GM12891 (cell line): ENCODE measurements at places on chromosomes 5 and 9.

DNA sequence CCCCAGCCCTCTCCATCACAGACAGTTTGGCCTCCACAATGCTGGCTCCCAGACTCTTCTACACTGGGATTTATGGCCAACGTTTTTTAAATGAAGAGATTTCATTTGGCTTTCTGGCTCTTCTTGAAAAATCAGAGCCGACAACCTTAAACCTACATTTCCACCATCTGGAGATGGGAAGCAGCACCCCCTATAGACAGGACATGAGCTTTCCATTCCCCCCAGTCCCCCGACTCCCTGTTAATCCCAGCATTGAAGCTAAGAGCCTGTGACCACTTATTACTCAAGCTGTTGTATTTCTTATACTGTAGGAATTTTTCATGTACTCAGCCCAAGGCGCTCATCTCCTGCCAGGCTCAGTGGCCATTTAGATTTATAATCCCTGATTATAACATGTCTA, 34.0 kb upstream of the AFAP1L1 start:
- DNase-seq = no peak

DNA sequence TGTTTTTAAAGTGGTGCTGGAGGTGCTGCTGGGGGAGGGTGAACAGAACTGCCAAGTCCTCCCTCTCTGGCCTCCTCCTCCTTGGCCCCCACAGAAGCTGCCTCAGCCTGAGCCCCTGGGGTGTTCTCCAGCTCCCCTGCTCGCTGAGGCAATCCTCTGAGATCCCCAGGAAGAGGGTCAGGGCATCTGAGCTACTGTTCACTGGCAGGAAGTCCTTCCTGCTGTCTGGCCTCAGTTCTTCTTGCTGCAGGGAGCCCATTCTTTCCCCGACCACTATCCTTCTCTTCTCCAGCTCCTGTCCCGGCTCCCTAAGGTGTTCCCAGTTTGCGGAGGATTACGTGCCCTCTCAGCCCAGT, 9.7 kb downstream of the CNTFR start:
- DNase-seq = no peak

DNA sequence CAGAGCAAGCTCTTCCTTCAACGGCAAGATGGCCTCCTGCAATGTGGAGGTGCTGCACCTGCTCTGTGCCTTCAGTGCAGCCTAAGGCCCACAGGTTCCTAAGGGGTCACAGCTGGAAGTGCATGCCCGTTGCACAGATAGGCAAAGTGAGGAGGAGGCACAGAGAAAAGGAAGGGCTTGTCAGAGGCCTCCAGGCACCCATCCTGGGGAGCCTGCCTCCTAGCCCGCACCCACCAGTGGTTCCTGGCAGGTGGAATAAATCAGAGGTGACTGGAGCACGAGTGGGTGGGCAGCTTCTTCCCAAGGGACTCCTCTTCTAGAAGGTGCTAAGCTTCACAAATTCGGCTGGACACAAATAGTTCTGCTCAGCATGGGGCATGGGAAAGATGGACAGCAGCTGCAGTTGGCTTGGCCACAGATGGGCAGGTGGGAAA, 52.8 kb upstream of the STXBP1 start:
- no peak for DNase-seq

- no peak for DNase-seq
Measured at GRCh38 chr5:127892467-127893207, 189.4 kb downstream of the CCDC192 start.

DNA sequence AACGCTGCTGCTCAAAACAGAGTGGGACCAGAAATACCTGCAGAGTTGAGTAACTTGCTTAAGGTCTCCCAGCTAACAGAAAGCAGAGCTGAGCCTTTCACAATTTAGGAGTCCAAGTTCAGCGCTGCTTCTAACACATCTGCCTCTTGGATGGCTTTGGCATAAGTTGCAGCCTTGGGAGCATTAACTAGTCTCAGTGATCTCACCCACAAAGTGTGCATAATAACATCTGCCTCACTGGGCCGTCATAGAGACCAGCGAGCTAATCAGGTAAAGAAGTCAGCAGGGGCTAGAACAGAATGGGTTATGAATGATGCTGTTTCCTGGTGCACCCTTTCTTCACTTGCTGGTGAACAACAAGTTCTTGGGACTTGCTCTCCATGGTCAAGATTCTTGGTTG, 36.5 kb downstream of the WWC1 start:
- DNase-seq = no peak

DNA sequence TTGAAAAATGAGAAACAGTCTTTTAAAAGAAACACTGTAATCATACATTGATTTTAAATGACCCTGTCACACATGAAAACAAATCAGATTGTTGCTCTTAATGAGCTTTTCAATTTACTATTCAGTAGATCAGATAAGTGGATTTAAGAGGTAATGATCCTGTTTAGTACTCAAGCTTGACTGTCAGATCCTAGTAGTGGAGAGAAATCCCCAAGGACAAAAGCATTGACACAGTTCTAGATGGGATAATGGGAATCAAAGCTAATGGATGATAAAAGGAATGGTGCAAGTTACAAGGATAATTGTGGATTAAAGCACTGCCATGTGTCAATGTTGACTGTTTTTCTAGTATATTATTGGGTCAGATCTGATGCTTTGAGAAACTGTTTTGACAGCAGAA, 142.3 kb upstream of the TLX3 start:
- no peak for DNase-seq

DNA sequence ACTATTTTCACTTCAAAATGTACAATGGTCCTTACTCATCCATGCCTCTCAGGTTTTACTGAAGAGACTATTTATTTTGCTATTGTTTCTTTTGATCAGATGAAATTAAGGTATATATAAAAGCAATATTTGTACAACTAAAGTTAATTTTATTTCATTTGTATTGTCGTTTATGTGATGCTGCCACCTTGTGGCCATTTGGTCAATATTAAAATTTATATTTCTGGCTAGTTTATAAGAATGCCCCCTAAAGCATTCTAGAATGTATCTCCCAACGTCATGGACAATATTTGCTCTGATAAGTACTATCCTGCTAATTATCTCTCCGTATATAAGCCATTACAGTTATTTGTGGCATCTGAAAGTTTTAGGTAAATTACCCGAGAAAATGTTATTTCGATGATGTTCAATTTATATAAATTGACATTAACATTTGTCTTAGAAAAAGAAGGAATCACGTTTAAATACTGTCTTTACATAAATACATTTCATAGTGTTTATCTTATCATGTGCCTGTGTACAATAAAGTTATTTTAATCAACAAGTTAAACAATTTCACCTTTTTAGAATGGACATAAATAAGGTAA, 680.0 kb downstream of the TAF11L14 start:
- no peak for DNase-seq

- no peak for DNase-seq
Measured at GRCh38 chr9:114500697-114501292, 4.5 kb downstream of the WHRN start.

GRCh38 chr5:127186657-127187056, 103.9 kb upstream of the MEGF10 start:
- no peak for DNase-seq

- no peak for DNase-seq
Measured at GRCh38 chr5:169702693-169703481, 65.8 kb downstream of the DOCK2 start.

DNA sequence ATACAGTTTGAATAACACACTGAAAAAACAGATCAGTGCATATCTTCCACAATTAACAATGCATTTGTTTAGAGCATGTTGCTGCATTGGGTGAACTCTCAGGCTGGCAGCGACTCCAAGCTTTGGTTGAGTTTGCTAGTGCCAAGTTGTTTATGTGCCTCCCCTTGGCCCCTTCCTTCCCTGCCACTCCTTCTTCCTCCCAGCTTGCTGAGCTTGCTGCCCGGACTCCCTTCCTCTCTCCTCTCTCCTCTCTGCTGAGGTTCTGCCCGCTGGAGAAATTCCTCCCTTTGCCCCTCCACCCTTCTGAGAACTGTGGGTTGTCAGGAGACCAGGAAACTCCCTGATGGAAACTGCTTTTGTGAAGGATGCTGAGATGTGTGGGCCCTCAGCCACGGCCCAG, 247.3 kb downstream of the PDZD2 start:
- DNase-seq = no peak

GRCh38 chr5:10661401-10661800, 97.5 kb downstream of the ANKRD33B start:
- DNase-seq = no peak

- DNase-seq = no peak
Measured at GRCh38 chr9:36039696-36040095, 3.0 kb downstream of the RECK start.

DNA sequence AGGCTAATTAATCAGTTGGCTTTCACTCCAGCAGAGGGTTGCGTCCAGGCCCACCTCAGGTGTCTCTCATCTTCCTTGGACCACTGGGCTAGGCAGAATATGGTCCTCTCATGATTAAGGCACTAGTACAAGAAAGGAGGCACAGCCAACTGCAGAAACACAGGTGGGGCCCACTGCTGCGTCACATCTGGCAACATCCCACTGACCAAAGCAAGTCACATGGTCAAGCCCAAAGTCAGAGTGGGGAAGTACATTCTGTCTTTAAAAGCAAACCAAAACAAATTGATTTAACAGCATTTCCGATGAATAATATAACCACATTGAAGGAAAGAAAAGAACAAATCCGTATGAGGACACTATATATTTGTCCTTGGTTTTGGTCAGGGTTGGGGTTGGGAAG, 28.0 kb upstream of the UBTD2 start:
- no peak for DNase-seq

DNA sequence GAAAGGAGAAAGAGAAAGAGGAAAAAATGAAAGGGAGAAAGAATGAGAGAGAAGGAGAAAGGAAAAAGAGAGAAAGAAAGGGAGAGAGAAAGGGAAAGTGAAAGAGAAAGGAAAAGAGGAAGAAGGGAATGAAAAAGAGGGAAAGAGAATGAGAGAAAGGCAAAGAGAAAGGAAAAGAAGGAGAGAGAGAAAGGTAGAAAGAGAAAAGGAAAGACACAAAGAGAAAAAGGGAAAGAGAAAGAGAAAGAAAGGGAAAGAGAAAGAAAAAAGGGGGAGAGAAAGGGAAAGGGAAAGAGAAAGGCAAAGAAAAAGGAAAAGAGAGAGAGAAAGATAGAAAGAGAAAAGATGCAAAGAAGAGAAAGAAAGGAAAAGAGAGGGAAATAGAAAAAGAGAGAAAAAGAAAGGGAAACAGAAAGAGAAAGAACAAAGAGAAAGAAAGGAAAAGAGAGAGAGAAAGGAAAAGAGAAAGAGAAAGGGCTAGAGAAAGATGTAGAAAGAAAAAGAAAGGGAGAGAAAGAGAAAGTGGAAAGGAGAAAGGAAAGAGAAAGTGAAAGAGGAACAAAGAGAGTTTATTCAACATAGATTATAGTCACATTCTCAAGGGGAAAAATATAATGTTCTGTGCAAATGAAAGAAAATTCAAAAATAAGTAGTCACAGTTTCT, 165.2 kb downstream of the TMEM38B start:
- DNase-seq = no peak

DNA sequence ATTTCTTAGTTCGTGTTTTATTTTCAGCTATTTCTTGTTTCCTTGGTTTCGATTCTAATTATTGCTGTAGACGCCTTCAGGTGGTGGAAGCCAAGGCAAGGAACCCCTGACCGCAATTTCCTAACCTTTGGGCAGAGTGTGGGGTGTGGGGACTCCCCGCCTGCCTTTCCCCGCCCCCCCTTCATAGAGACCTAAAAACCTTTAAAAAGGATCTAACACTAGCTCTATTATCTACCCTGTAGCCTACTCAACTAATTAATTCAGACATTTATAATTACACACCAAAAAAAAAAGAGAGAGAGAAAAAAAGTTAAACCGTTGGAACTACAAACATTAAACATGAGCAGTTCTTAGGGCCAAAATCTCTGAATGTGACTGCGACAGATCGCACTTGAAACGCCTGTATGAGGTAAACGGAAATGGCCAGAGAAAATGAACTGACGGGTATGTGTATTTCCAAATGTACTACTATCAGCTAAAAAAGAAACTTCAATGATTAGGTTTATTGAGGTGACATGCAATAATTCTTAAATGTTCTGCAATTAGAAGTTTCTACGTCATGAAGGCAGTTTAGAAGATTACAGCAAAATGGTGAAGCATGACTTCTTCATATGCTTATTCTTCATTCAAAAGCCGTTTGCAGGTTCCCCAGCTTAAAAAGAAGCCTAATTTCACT, 19.0 kb upstream of the FER start:
- no peak for DNase-seq

DNA sequence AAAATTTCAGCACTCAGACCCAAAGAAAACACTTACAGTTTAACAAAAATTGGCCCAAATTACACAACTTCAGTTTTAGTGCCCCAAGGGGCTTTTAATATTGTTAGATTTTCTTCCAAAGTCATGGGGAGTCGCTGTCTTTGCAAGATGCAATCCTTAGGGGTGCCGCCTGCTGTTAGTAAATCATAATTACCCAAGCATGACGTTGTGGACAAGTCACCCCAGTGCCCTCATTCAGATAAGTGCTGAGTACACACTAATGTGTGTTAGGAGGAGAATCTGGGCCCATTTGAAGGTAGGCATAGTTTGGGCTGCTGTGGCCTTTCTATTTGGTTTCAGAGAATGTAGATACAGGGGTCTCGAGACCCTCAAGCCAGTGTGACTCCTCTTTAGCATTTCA, 138.1 kb downstream of the SV2C start:
- no peak for DNase-seq

GRCh38 chr5:19261879-19262278, 726.1 kb downstream of the CDH18 start:
- no peak for DNase-seq

GRCh38 chr9:135268981-135269380, 181.5 kb downstream of the OLFM1 start:
- DNase-seq = no peak

DNA sequence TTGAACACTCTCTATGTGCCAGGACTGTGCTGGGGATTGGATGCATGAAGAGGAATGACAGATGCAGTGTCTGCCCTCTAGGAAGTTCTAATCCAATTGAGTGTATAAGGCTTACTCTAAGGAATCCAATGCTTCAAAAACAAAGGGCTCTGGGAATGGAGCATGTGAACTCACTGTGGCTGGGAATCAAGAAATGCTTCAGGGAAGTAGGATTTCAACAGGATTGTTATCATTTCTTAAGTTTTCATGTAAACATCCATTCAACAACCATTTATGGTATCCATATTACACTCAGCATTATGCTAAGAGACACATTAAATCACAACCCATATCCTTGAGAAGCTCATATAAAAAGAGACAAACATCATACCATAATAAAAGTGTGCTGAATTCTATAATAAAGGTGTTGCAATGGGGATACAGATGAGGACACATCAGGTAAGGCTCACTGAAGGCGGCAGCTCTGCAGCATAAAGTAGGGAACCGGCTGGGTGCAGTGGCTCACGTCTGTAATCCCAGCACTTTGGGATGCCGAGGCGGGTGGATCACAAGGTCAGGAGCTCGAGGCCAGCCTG, 11.3 kb downstream of the SIL1 start:
- DNase-seq = no peak

DNA sequence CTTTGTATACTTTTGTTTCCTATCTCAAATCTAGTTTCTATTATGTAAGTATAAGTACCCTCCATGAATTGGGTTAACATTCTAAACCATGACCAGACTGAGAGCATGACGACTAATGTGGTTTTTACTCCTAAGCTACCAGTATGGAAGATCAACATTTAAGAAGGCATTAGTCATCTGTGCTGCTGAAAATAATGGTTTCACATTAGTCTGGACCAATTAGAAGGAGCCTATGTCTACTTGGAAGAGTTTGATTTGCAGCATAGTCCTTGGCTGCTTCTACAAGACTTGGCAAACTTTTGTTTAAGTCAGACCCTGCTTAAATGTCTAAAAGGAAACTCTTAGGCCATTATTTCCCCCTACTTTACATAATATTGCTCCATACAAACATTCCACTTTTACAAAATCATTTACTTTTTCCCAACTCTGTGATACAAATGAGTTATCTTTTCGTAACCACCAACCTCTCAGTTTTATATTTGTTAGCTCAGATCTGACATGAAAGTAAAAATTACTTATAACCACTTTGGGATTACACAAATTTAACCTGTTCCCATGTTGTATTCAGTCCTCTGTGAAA, 186.7 kb downstream of the COMMD10 start:
- no peak for DNase-seq
